ENCODE measurements at places on chromosomes 5 and 9.
A peak's percentile ranks its signal among the peaks of the same experiment; 100 is the strongest.

DNA sequence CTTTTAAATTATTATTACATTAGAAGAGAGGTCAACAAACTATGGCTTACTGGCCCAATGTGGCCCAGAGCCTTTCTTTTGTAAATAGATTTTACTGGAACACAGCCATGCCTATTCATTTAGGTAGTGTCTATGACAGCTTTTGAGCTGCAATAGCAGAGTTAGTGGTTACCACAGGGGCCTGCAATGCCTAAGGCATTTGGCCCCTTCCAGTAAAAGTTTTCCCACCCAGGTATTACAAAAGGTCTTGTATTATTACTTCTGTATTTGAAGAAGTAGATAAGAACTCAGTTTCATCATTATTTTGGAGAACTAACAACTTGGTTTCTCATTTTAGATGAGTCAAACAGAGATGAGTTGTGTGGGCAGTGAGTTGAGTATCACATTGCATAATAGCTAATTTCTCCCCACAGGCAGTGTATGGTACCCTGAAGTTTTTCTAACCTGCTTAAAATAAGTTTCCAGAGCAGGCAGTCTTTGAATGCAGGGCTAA is 9.5 kb downstream of the MTRR start:
- no peak for DNase-seq

- DNase-seq, result no peak
Observed at GRCh38 chr5:32003981-32004380, 170.1 kb downstream of the GOLPH3 start.

DNA sequence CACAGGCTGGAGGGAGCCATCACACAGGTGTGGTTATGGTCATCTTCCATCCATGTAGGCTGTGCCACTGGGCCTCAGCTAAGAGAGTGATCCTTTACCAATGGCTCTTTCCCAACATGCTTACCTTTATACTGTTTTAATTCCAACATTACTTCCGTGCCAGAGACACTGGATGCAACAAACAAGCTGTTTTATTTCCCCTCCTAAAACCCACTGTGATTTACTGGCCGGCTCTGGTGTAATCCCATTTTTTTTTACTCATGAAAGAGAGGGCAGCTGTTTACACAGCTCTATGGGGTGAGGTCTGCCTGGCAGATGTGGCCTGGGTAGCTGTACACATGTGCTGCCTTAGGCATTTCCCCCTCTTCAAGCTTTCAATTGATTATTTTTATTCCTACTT is 58.5 kb downstream of the MACROH2A1 start:
- no peak for DNase-seq

DNA sequence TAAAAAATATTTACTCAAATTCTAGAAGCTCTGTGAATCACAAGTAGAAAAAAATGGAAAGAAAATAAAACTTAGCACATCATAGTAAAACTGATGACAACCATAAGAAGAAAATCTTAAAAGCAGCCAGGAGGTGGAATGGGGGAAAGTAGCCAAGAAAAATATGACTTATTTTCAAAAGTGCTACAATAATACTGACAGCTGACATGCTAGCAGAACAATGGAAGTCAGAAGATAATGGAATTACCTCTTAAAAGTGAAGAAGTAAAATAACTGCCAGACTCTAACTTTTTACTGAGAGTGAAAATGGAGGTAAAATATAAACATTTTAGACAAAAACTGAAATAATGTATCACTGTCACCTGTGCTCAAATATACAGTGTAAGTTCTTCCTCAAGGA is 532.2 kb upstream of the SGCD start:
- DNase-seq, result peak; percentile 2

GRCh38 chr5:74028406-74028805 is 402.4 kb downstream of the ARHGEF28 start:
- no peak for DNase-seq

DNA sequence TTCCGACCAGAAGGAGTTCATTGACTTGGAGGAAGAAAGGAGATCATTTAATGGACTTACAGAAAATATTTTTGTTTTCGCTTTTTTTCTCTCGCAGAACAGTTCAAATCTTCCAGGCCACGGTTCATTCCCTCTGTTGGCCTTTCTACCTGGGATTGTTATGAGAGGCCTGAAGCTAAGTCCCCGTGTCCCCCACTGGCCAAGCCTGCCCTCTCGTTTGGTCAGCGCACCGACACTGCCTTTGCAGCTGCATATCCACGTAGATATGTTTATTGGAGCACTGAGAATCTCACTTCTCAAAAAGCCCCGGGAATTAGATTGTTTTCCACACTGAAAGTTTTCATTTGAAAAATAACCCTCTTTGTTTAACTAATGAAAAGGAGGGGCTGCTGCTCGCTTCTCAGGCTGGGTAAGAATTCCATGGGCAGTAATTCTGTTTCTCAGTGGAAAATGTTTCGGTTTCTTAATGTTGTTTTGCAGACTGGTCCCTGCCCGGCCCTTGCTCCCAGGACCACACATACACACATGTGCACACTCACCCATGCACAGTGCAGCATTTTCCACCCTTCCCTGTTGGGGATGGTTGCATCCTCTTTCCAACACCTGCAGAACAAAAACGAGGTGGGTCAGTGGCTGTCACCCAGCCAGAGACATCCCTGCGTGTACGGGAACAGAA is 655.7 kb downstream of the BNC2 start:
- no peak for DNase-seq

- DNase-seq, result no peak
Observed at GRCh38 chr9:37011530-37011929, 22.5 kb downstream of the PAX5 start.

- DNase-seq, result no peak
Observed at GRCh38 chr9:97958812-97959511, 21.0 kb upstream of the HEMGN start.

DNA sequence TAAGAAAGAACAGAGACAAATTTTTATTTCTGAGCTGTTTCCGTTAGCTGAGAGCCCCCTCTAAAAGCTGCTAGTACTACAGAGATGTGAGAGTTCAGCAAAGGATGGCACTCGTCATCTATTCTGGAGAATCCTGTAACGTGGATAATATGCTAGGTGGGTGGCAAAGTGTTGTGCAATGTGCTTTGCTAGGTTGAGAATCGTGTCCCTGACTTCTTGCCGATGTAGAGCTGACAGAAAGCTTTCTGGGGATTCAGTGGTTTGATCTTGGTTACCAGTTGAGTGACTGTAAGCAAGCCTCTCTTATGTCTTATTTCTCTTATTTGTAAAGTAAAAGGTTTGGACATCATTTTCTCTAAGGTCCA is 298.3 kb upstream of the ACTBL2 start:
- DNase-seq, result no peak

- no peak for DNase-seq
Observed at GRCh38 chr5:84251503-84251902, 133.2 kb downstream of the EDIL3 start.

- no peak for DNase-seq
Observed at GRCh38 chr9:132216861-132217619, 55.2 kb downstream of the NTNG2 start.

GRCh38 chr9:5178126-5178805 is 7.2 kb downstream of the INSL6 start:
- no peak for DNase-seq

GRCh38 chr5:151674626-151675610 is 11.8 kb downstream of the SPARC start:
- DNase-seq, result no peak

GRCh38 chr9:135348076-135348787 is 131.3 kb upstream of the PPP1R26 start:
- no peak for DNase-seq

DNA sequence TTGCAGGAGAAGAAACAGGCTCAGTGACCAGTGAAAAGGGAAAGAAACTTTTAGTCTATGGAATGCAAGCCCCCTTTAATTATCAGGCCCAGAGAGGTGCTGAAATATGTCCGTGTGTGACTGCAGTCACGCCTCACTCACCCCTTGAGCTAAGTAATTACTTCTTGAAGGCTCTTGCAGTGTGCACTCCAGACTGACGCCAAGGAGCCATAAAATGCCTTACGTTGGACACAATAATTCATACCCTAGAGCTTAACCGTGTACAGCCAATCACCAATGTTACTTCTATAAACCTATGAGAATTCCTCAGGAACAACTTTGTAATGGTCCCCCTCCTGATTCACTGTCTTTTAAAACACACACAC is 242.2 kb downstream of the SYK start:
- no peak for DNase-seq

DNA sequence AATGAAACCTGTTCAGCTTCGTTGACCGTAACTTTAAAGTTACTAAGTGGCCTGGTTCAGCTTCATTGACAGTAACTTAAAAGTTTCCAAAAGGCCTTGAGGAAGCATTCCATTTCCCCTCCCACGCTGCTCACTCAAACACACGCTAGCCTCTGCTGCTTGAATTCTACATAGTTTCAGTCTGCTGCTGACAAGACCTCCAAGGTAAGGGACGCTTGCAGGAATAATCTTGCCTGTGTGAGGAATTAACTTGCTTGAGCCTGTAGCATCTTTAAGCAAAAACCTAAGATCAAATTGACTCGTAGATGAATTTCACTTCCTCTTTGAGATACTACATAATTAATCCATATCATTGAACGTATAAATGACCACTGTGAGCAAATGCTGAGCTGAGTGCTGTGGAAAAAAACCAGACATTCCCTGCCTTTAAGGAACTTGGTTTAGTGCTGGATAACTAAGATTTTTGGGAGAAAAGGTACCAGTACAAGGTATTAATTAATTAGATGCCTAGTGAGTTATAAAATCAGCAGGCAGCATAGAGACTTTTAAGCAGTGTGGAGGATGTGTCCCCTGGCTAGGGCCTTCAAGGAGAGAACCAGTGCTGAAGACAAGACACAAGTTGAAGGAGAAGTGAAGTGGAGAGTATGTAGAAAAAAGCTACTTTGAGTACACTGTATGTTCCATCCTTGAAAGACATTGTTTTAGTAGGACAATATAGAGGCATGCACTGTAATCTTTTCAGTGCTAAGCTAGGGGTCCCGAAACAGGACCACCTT is 39.2 kb downstream of the GRAMD2B start:
- no peak for DNase-seq

GRCh38 chr9:33921967-33922895 is 105.3 kb downstream of the UBE2R2 start:
- no peak for DNase-seq

DNA sequence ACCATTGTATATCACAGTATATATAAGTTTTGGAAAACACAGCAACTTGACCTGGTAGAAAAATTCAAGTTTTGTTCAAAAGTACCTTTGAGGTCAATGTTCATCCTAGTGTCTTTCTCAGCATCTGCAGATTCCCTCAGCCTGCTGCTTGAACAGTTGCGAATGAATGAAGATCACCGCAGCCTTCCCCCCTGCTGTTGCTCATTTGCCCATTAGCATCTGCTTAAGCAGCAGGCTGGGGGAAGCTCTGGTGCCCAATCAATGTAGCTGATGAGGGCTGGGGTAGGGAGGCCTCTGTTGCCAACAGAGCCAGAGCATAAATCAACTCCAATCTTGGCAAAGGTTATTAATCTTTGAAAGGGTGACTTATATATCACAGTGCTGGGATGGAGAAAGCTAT is 586.5 kb upstream of the PTPRD start:
- DNase-seq, result no peak

DNA sequence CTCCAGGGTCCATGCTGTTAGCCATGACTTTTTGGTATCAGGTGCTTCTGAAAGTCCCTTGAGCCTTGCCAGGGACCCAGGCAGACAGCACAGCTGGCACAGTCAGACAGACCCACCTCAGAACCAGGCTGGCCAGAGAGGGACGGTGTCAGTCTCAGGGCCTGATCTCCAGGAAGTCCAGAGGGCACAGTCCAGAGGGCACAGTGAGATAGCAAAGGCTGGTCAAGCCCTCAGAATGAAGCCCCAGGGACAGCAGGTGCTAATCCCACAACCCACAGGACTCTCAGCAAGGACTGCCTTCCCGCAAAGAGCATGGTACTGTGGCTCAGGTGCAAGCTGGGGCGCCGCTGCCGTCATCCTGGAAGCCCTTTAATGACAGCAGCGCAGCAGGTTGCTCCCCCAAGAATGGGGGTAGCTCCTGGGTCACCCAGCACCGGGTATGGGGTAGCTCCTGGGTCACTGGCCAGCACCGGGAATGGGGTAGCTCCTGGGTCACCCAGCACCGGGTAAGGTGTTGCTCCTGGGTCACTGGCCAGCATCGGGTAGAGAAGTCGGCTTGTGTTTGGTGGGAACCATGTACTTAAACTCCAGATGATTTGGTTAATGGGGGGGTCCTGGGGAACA is 105.6 kb upstream of the PHYKPL start:
- no peak for DNase-seq

DNA sequence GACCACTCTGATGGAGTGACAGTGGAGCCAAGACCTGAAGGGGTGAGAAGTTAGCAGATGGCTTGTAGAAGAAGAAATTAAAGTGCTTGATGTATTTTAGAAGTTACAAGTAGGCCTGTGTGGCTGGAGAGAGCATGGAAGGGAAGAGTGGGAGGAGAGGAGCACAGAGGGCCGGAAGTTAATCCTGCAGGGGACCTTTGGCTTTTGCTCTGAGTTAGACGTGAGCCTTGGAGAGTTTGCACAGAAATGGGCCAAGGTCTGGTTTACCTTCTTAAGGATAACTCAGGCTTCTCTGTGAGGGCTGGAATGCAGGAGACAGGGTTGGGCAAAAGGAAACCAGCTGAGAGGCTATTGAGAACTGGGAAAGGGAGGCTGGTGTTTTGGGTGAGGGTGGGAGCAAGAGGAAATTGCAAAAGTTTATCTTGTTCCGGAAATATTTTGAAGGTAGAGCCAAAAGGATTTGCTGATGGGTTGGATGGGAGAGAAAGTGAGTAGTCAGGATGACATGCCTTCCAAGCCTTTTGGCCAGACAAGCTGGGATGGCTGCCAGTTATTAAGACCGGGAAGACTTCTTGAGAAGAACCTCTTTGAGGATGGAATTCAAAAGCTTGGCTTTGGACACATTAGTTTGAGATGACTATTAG is 17.5 kb upstream of the F2RL1 start:
- no peak for DNase-seq

DNA sequence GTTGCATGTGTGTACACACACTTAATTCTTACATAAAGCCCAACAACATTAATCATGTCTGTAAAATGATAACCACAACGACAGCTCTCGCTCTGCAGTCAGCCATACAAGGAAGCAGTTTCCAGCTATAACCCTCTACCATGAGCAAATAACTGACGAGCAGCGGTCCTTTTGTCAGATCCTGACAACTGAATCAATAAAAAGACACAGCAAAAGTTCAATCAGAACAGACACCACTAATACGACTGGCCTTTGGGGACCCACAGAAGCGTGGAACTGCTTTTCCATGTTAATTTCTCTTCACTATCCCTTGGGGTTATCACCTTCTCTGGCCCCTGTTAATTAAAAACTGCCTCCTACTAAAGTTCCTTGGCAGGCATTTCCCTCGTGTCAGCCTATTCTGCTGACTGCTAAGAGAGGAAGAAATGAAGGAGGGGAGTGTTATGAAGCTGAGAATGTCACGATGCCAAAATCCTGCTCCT is 722.8 kb upstream of the GRAMD2B start:
- DNase-seq, result no peak

GRCh38 chr9:21555911-21556310 is 73.8 kb upstream of the IFNE start:
- DNase-seq, result no peak

- no peak for DNase-seq
Observed at GRCh38 chr5:73106335-73106734, 14.0 kb upstream of the TMEM171 start.

DNA sequence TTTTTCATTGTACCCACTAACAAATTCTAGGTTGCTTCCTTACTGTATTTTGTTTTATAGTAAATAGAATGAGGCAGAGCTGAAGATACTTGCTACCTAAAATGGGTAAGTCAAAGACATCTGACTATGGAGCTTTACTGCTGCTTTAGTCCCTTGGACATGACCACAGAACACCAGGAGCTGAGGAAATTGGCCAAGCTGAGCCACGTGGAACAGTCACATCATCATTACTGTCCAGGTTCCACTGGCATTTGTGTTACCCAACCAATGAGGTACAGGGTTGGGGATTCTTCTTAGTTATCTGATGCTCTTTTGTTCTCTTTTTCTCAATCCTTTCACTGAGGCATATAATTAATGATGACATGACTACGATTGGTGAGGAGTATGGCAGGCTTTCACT is 47.1 kb downstream of the SSBP2 start:
- no peak for DNase-seq
